ENCODE measurements at places on chromosomes 5 and 9.

DNA sequence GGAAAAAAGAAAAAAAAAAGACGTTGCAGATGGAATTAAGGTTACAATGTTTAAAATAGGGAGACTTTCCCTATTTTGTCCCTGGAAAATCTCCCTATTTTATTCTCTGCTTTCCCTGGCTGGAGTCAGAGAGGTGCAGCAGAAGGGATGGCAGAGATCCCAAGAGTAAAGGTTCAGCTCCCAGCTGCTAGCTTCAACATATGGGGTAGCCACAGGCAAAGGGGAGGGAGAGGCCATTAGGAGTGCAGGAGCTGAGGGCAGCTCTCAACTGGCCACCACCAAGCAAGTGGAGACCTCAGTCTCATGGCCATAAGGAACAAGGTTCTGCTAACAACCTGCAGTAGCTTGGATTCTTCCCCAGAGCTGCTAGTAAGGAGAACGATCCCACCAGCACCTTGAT lies 367.0 kb upstream of the DAP start:
- DNase-seq = no peak

GRCh38 chr9:35666045-35666444 lies 1.1 kb upstream of the ARHGEF39 start:
- DNase-seq = no peak

- DNase-seq = peak; percentile 1
Observed at GRCh38 chr5:79513308-79513703, 628 bp downstream of the HOMER1 start.

DNA sequence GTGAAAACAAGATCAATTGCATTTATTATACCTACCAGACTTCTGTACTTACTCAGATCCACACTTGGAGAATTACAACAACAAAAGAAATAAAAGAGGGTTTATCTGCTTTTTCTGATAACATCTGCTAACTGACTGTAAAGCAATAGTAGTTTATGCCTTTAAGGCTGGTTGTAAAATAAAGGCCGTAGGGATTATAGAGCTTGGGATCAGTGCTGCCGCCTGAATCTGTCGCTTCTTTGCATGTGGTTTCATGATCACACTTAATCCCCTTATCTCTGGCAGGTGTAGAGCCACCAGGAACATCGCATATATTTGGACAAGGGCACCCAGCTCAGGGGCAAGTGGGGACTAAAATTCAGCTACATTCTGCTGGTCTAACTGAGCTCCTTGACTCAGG lies 146.7 kb downstream of the CCDC192 start:
- no peak for DNase-seq

- DNase-seq = no peak
Observed at GRCh38 chr5:136205061-136205702, 12.2 kb upstream of the SMIM32 start.

- DNase-seq = no peak
Observed at GRCh38 chr5:27325513-27325912, 287.1 kb upstream of the CDH9 start.

- DNase-seq = no peak
Observed at GRCh38 chr9:136994888-136995230, 1.5 kb downstream of the CLIC3 start.

DNA sequence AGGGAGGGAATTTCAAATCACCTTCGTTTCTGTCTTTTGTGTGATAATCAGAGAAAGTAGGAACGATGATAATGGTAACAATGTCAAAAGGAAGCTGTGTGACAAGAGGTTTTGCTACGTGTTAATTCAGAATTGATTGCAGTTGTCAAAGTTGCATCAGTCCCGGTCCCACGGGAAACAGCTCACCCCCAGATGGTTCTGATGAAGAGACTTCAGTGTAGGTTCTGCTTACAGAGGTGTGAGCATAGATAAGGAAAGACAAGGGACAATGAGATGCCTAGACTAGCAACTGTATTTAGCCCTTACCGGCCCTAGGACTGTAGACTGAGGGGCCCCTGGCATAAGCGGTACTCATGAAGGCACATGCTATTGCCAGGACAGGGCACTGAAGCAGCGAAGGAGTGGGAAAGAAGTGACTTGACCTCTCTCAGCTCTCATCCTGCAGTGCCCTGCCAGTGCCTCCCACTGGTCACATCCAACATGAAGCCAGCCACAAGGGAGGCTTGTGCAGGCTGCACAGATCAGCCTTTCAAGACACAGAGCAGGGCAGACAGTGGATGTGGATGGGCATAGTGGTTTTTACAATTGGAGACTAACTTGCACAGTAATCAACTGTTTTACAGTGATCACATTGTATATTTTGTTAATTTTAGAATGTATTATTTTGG lies 21.1 kb downstream of the PDE8B start:
- no peak for DNase-seq

- DNase-seq = no peak
Observed at GRCh38 chr9:120212153-120212852, 367.7 kb downstream of the CDK5RAP2 start.

DNA sequence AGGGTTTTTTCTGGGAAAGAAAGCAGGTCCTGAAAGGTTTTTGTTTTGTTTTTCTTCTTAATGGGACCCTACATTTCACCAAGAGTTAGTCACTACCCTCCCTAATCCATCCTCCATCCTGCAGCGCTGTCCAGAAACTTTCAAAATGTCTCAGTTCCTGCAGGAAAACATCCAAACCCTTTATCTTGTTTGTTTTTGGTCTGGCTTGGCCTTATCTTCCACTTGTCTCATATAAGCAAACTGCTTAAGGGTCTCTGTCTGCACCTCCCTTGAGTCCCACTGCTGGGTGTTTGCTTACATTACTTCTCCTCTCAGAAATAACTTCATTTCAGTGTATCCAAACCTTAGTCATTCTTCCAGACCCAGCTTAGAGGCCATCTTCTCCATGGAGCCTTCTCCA lies 11.0 kb upstream of the TRAF1 start:
- DNase-seq = no peak
